ENCODE measurements at places on chromosomes 12 and 14. TPM values are rescaled to one million over a fixed set of nuclear protein-coding genes. Genes with fewer than 3 reads are reported as not detected.

GRCh38 chr14:58746261-58746660, 108.5 kb downstream of the DACT1 start:
- H3K4me1 ChIP-seq: peaks cover 27% of the 10 kb centered on the region
- H3K27me3 ChIP-seq: peaks cover 18% of the 10 kb centered on the region
- H3K36me3 ChIP-seq: no peaks in the 10 kb centered on the region
- H3K4me3 ChIP-seq: no peak overlapping the region
- H3K27ac ChIP-seq: no peak overlapping the region

DNA sequence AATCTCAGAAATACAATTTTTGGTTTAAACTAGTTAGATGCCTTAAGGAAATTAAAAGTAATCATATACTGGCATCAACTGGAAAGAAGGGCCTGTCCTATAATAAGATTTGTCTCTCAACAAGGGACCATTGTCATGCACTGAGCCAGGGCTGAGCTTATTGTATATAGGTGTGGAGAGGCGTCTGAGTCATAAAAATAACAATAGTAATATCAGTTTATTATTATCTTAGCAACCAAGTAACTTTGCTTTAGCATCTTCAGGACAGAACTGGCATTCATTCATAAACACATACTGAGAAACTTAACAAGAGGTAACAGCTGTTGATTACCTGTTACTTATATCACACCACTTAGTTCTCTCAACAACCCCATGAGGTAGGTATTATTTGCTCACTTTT, 7.1 kb downstream of the KRT75 start:
- no peaks in the 10 kb centered on the region for H3K36me3 ChIP-seq
- no peak overlapping the region for H3K27ac ChIP-seq
- H3K4me3 ChIP-seq: no peak overlapping the region
- DNase-seq: no peak
- peaks cover 19% of the 10 kb centered on the region for H3K27me3 ChIP-seq

DNA sequence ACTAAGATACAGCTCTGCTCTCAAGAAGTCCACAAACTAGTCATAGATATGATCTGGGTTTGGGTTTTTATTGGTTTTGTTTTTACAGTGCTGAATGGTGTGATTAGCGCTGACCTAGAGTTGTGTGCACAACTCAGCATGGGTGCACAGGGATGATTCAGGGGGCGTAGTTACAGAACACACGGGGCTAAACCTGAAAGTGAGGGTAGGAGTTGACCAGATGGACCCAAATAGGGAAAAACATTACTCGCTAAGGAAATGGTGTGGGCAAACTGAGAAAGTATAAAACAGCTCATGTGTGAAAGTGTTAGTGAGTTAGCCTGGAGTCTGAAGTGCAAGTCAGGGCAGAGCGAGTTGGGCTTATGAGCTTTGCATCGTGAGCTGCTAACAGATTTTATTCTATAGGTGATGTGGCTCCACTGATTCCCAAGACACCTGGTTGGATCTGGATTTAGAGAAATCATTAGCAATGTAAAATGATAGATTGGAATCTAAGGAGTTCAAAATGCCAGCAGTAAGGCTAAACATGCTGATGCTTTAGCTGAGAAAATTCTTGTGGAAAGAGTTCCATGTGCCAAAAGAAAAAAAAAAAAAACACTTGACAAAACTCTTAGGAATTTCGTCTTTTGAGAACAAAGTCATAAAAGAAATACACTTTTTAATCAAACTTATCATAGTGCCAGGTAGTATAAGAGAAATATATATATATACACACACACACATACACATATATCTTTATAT, 134.9 kb downstream of the SLC5A8 start:
- DNase-seq: no peak
- no peak overlapping the region for H3K27ac ChIP-seq
- H3K4me3 ChIP-seq: no peak overlapping the region

DNA sequence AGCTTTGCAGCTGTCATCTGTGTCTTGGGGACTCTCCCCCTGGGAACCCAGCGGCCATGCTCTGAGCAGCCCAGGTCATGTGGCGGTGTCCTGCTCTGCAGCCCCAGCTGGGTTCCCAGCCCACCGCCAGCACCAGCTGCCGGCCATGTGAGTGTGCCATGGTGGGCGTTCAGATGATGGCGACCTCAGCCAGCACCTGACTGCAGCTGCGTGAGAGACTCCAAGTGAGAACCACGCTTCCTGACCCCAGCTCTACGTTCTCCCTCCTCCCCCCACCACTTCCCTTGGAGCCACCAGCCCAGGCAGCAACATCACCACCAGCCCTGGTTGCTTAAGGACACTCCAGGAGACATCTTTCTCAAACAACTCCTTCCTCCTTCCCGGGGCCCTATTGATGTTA, 68.8 kb downstream of the SLC24A4 start:
- H3K27me3 ChIP-seq: peaks cover 3% of the 10 kb centered on the region
- DNase-seq: no peak
- no peaks in the 10 kb centered on the region for H3K4me1 ChIP-seq
- no peaks in the 10 kb centered on the region for H3K36me3 ChIP-seq

GRCh38 chr14:58463147-58463546, 35.6 kb downstream of the KIAA0586 start:
- H3K36me3 ChIP-seq: peaks cover 6% of the 10 kb centered on the region
- H3K27me3 ChIP-seq: no peaks in the 10 kb centered on the region
- no peak for DNase-seq
- no peaks in the 10 kb centered on the region for H3K4me1 ChIP-seq
- H3K27ac ChIP-seq: no peak overlapping the region

DNA sequence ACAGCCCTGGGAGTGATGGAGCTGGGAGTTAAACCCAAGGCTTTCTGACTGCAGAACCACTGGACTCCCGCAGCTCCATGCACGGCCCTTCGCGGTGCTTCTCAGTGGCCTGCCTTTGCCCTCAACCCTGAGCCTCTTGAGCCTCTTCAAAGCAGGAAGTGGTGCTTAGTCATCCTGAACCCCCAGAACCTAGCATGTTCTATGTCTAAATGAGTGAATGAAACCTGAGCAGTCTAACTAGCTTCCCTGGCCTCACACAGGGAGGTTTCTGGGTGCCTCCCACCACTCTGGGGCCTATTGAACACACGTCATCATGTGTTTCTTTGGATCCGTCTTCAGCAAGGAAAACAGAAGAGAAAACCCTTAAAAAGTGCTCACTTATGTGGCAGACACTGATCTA, 117.9 kb upstream of the SFSWAP start:
- H3K27ac ChIP-seq: no peak overlapping the region
- peak overlapping the region; percentile 27 for H3K4me3 ChIP-seq
- peaks cover 23% of the 10 kb centered on the region for H3K4me1 ChIP-seq
- no peaks in the 10 kb centered on the region for H3K27me3 ChIP-seq

Gene CIT
- 44.6 TPM for total RNA-seq

DNA sequence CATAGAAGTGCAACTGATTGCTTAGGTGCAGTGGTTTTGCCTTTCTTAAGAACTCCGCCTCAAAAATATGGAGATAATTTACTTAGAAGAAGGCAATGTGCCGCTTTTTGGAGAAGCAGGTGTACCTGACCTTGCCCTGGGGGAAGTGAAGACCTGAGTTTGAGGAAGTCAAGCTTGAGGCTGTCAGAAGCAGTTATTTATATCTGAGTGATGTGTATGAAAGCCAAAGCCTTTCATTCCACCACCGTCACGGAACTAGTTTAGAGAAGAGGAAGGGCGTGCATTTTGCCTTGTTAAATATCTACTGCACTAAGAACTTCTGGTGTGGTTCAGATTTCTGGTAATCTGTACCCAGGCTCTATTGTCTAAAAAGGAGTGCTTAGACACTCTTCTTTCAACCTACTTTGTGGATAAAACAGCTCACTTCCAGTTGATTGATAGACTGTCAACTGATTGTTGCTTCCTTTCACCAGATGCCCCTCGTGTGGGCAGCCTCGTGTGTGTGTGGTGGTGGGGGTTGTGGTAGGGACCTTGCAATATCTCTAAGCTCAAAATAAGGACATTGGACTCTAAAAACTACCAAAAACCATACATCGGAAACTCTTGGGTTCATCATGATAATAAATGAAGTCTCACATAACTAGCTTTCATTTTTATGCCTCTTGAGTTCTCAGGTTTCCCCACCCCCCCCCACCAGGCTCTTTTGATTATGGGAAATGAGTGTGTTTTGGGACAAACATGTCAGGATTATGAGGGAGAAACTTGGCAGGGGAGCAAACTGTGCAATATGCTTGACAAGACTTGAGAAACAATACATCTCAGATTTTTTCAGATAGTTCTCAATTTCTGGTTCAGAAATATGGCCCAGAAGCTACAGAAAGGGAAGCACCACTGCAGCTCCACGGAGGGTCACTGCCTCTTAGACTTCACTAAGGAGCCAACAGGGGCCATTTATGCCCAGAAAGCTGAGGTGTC, 78.6 kb downstream of the ARF6 start:
- peak overlapping the region; percentile 99 for H3K27ac ChIP-seq
- H3K4me3 ChIP-seq: peak overlapping the region; percentile 97
- H3K27me3 ChIP-seq: no peaks in the 10 kb centered on the region
- DNase-seq: peak; percentile 77
- no peaks in the 10 kb centered on the region for H3K36me3 ChIP-seq

Gene SLC5A8
- not detected for total RNA-seq

Gene OTOGL
- total RNA-seq: not detected

Gene DEPDC4
- 3.8 TPM for total RNA-seq

Gene GPR84
- total RNA-seq: 3.8 TPM

Gene HEBP1
- 28.3 TPM for total RNA-seq

Gene RAB21
- 102 TPM for total RNA-seq

Gene PACS2
- 44.9 TPM for total RNA-seq

DNA sequence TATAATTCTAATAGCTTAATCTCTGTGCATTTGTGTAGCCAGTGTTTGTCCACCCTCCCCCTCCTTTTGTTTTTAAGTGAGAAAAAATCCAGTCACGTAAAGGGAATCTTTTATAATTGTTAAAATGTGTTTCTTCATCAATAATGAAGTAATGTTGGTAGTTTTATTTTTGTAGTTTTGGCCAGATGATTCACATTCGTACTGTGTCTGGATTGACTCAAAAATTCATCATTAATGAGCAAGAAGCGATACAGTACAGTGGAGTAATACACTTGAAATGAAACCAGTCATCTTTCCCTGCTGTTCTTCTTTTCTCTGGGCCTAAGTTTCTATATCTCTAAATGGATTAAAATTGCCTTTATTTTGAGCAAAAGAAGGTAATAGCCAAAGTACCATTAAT, 86.5 kb downstream of the SRGAP1 start:
- H3K27ac ChIP-seq: no peak overlapping the region
- H3K4me1 ChIP-seq: no peaks in the 10 kb centered on the region
- peaks cover 38% of the 10 kb centered on the region for H3K27me3 ChIP-seq
- no peaks in the 10 kb centered on the region for H3K36me3 ChIP-seq
- no peak overlapping the region for H3K4me3 ChIP-seq
- no peak for DNase-seq

GRCh38 chr14:56813143-56813551, 2.9 kb upstream of the OTX2 start:
- H3K4me3 ChIP-seq: no peak overlapping the region
- no peak for DNase-seq
- peaks cover 27% of the 10 kb centered on the region for H3K4me1 ChIP-seq
- H3K36me3 ChIP-seq: peaks cover 9% of the 10 kb centered on the region
- H3K27ac ChIP-seq: no peak overlapping the region

Gene FBLN5
- 3.0 TPM for total RNA-seq

Gene HOXC11
- total RNA-seq: not detected

Gene PTMS
- 154 TPM for total RNA-seq

- DNase-seq: no peak
- H3K27me3 ChIP-seq: peaks cover 34% of the 10 kb centered on the region
- H3K27ac ChIP-seq: no peak overlapping the region
- no peaks in the 10 kb centered on the region for H3K36me3 ChIP-seq
Observed at GRCh38 chr14:95185767-95186392, 28.6 kb upstream of the DICER1 start.

GRCh38 chr14:34475163-34475562, 13.1 kb upstream of the SPTSSA start:
- no peaks in the 10 kb centered on the region for H3K4me1 ChIP-seq
- H3K36me3 ChIP-seq: no peaks in the 10 kb centered on the region
- DNase-seq: no peak
- H3K27ac ChIP-seq: no peak overlapping the region
- no peak overlapping the region for H3K4me3 ChIP-seq

- peak overlapping the region; percentile 91 for H3K27ac ChIP-seq
- H3K4me1 ChIP-seq: peaks cover 42% of the 10 kb centered on the region
- no peaks in the 10 kb centered on the region for H3K36me3 ChIP-seq
Observed at GRCh38 chr12:89948271-89949175, 239.9 kb upstream of the ATP2B1 start.

DNA sequence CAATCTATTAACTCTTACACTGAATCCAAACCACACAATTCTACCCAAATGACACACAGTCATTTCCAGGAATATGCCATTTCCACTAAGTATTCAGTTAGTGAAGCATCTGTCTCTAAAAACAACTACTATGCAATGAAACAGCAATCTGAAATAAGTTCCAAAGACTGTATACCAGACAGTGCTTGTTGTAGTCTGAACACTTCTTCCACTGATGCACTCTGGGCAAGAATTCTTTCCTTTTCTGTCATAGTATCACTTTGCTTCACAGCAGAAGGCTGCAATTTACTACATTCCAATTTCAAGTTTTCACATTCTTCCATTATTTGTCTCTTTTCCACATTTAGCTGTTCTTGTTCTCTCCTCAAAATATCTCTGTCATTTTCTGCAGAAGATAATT, 25.8 kb downstream of the TRIP11 start:
- no peak for DNase-seq
- H3K4me3 ChIP-seq: no peak overlapping the region
- peak overlapping the region; percentile 40 for H3K27ac ChIP-seq
- no peaks in the 10 kb centered on the region for H3K27me3 ChIP-seq
- H3K36me3 ChIP-seq: peaks cover 3% of the 10 kb centered on the region

DNA sequence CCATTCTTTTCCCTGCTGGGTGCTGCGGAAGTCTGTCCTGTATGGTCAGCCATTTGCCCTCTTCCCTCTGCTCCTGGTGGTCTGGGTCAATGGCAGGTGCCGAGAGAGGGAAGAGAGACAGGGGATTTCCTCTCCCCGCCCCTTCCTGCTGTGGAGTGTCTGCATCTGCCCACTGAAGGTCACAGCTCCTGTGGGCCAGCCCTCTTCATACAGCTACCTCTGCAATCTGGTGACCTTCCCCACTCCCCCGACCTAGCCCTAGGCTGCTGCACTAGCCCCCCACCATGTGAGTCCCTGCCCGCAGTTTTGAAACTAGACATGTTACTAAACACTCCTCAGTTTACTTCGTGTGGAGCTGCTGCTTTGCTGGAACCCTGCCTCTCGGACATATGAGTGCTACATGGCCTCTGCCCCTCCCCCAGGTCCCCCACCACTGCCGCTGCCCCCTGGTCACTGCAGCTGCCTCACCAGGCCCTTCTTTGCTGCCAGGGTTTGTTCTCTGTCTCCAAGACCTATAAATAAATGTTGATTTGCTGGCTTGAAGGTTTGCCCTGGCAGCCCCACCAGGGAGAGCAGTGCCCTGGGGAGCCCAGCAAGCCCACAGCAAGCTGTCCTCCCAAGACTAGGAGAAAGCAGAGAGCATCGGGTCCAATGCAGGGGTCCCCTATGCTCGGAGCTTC, 102.9 kb downstream of the DPF3 start:
- H3K4me1 ChIP-seq: no peaks in the 10 kb centered on the region
- DNase-seq: no peak
- H3K27ac ChIP-seq: peak overlapping the region; percentile 55
- no peaks in the 10 kb centered on the region for H3K27me3 ChIP-seq
- H3K36me3 ChIP-seq: no peaks in the 10 kb centered on the region

Gene MYL2
- total RNA-seq: not detected
